ENCODE measurements at places on chromosomes 2 and 18.

DNA sequence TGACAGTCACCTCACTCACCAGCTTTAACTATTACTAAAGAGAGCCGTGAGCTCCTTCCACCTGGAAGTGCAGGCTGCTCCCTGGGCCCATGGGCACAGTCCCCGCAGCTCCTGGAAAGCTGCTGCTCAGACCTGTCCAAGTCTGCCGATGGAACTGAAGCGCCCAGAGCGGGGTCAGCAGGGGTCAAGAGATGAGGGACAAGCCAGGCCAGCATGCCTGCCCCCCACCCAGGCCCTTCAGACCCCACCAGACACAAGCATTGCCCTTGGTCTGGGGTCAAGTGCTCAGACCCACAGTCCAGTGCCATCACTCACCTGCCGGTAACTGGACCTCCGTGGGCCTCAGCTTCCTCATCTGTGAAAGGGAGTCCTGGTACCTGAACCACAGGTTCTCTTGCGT lies 59.9 kb downstream of the BIN1 start:
- no peak for DNase-seq

- no peak for DNase-seq
Measured at GRCh38 chr2:163984986-163985385, 249.2 kb upstream of the FIGN start.

GRCh38 chr18:43772907-43773306 lies 495.6 kb upstream of the SYT4 start:
- no peak for DNase-seq

GRCh38 chr2:161250864-161251436 lies 57.3 kb upstream of the PSMD14 start:
- no peak for DNase-seq

DNA sequence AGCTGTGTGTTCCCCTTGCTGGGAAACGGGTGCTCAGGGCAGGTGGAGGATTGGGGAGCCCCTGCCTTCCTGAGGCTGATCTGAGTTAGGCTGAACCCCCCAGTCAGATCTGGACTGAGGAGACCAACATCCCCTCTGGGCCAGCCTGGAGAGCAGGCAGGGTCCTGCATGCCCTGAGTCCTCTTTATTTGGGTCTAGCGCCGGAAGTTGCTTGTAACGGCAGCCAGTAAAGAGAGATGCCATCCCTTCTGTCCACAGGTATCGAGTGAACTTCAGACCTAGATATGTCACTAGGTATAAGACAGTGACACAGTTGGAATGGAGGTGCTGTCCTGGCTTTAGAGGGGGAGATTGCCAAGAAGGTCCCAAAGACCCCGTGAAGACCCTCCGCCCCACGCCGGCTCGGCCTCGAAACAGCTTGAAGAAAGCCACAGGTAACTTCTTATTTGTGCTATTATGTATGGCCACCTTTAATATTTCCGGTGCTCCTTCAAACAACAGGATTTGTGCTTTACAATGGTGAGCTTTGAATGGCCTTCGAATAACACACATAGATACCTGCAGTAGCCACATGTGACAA lies 38.0 kb downstream of the EMILIN2 start:
- DNase-seq: no peak

GRCh38 chr18:68608851-68609490 lies 105.9 kb downstream of the TMX3 start:
- no peak for DNase-seq

DNA sequence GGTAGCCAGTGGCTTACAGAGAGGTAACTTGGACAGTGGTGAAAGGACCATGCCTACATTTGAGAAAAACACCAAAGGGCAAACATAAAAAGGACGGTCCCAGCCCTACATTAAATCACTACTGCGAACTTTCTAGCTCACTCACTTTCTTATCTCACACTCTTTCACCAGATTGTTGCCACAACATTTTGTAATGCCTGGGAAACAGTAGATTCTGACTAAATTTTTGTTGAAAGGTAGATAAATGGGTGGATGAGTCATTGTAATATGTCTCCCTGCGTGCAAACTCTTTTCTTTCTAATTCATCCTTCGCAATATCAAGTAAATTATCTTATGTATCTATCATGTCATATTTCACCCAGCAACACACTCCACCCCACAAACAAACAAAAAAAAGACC lies 192.2 kb downstream of the IRS1 start:
- no peak for DNase-seq

- DNase-seq: no peak
Measured at GRCh38 chr18:63098018-63098981, 221.3 kb downstream of the BCL2 start.

- DNase-seq: no peak
Measured at GRCh38 chr2:234629596-234629995, 132.7 kb upstream of the ARL4C start.
